Activated naive CD4-positive, alpha-beta T cell treated with anti-CD3 and anti-CD28 coated beads for 36 hours (primary cell): ENCODE measurements at places on chromosomes 6 and 20.

DNA sequence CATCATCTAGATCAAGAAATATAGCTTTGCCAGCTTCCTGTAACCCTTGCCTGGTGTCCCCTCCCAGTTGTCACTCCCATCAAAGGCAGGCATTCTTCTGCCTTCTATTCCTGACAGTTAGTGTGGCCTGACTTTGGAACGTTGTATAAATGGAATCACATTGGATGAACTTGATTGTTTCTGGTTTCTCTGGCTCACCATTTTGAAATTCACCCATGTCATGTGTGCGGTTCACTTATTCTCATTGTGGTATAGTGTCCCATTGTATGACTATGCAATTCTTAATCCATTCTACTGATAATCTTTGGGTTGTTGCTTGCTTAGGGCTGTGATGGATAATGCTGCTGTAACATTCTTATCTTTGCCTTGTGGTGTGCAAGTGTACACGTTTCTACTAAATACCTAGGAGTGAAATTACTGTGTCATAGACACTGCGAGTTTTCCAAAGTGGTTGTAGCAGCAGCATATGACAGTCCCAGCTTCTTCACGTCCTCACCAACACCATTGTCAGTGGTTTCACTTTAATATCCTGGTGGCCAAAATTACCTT lies 73.2 kb downstream of the VEGFA start:
- no peak for DNase-seq

GRCh38 chr6:82955841-82956240 lies 109.8 kb downstream of the UBE3D start:
- DNase-seq, result no peak

GRCh38 chr20:25360631-25361286 lies 29.9 kb downstream of the ABHD12 start:
- no peak for DNase-seq

DNA sequence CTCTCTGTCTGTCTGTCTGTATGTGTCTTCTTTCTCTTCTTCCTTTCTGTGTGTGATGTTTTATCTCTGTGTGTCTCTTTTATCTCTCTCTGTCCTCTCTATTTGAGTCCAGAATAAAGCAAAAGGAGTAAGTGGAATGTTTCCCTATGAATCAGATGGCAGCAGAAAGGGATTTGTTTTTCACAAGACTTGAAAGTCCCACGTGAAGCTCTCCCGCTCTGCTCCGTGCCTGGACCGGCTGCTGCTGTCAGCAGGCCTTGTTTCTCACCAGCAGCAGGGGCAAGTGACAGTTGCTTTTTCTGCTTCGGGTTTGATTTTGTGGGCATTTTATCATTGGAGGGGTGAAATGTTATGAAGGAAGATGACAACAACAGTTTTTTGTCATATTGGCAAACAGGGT lies 212.7 kb downstream of the PACRG start:
- no peak for DNase-seq

GRCh38 chr6:128305976-128306375 lies 214.4 kb downstream of the PTPRK start:
- no peak for DNase-seq

DNA sequence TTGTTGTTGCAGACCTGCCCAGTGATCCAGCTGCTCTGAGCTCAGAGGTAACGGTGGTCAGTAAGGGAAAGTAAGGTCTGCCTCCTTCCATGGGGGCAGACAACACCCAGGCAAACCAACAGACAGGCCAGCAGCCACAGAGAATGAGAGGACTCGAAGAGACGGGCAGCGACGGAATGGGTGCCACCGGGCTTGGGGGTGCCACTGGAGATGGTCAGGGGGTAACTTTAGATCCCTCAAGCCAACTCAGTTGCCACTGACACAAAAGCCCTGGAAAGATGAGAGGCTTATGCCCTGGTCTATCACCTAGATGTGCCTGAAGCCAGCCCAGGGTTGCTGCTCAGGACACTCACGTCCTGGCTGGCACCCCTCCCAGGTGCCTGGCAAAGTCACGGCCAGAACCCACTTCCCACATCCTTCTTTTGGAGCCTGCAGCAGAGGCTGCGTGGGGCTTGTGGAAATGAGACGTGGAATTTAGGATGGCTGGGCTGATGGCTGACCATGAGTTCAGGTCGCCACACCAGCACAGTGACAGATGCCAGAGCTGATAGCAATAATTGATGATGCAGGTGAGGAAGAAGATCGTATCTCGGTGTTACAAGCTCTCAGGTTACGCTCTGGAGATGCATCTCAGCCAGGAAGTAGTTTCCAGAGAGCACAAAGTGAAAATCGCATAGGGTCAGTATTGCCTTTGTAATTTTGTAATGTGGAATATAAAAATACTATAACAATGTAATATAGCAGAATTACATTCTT lies 209.1 kb downstream of the SYNDIG1 start:
- DNase-seq, result no peak

GRCh38 chr6:57317060-57317943 lies at the start of gene PRIM2:
Gene PRIM2 (plus strand): TSS chr6:57317630. CDS start chr6:57318446, 816 bp downstream.
- DNase-seq, result peak; percentile 88

DNA sequence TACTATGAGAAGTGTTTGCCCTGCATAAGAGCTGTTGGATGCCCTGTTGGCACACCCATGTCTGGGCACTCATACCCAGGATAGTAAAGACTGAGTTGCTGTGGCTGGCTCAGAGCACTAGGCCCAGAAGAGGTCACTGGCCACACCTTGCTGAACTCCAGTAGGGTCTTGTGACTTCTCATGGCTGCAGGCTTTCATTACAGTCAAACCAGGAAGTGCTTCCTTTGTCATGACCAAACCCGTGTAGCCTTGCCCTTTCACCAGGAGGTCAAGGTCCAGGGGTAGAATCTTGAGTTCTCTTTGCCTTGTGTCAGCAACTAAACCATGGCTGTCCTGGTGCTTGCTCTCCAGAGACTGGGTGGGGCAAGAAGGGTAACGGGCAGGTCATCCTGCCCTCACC lies 49.5 kb downstream of the CD164 start:
- no peak for DNase-seq

DNA sequence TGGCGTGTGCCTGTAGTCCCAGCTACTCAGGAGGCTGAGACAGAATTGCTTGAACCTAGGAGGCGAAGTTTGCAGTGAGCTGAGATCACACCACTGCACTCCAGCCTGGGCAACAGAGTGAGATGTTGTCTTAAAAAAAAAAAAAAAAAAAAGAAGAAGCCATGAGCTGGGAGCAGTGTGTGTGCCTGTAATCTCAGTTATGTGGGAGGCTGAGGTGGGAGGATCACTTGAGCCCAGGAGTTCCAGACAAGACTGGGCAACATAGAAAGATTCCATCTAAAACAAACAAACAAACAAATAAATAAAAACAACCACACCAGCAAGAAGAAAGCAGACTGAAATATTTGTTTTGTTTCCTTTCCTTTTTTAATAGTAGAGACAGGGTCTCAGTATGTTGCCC lies 62.2 kb upstream of the KIF13A start:
- DNase-seq, result no peak

GRCh38 chr6:130009146-130009545 lies 9.2 kb upstream of the L3MBTL3 start:
- DNase-seq, result no peak

DNA sequence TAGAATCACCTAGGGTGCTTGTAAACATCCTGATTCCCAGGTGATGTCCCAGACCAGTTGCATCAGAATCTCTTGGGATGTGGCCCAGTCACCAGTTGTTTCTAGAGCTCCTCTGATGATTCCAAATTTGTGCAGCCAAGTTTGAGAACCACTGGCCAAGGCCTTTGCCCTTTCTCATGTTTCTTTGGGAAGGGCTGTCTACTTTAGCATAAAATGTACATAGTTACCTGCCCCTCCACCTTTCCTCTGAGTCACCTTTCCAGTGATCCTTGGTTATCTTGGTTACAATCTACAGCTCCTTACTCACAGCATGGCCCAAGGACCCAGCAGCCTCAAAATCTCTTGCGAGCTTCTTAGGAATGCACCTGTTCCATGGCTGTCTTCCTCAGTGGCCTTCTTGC lies 266.4 kb upstream of the PRND start:
- DNase-seq, result no peak

DNA sequence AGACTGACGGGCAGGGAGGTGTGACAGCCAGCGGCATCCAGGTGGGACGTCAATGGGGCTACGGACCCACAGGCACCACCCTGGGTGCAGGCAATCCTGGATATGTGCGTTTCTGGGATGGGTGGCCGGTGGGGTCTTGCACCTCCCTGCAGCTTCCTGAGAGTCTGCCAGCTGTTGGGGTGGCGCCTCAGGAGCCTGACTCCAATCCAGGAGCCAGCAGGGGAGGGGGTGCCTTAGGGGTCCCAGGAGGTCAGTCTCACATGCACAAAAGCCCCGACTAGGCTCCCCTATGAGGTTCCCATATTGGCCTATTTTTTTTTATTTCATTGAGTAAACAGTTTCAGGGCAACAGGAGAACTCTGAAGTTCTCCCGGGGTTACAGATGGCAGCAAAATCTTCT lies 73.3 kb downstream of the GINS1 start:
- no peak for DNase-seq

DNA sequence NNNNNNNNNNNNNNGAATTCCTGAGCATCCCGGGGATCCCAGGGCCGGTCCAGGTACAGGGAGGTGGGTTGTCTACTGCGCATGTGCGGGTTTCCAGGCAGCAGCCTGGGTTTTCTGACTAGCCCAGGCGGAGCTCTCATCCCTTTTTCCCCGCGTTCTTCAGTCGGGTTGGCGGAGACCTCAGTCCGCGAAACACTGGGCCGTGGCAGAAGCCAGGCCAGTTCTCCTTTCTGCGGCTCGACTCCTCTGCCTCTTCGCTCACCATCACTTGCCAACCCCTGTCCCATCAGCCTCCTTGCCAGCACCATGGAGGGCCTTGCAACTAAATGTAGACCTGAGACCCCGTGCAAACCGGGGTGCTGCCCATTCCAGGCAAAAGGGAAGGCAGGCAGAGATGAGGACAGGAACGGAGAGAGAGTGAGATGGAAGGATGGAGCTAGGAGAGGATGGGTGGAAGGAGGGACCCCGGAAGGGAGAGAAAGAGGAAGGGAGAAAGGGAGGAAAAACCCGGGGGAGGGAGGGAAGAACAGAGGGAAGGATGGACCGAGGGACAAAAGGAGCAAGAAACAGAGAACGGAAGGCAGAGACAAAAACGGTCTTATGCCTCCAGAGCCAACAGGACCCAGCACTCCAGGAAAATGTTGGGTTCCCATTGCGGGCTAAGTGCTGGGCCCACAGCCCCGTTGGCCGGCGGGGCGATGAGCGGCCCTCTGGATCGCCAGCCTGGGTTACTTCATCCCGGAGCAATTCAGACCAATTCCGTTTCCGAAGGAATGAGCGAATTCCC lies 445.4 kb upstream of the DEFB115 start:
- no peak for DNase-seq

DNA sequence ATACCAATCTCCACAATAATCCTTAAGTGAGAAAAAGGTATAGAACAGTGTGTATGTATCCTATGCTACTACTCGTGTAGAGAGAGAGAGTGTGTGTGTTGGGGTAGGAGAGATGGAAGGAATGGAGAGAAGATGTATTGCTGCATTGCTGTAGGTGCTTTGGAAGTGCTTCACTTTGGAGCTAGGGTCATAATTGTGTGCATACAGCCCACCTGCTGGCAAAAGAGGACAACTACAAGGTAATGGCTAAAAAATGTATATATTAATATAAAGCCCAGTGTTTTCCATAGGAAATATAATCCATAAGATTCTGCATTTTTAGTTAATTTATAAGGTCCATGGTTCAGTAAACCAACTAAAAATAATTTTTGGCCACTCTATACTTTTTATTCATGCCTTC lies 36.1 kb downstream of the SERAC1 start:
- DNase-seq, result peak; percentile 33
